Aorta (tissue), 5 donors: ENCODE measurements at places on chromosomes 7 and 10. TPM values are rescaled to one million over a fixed set of nuclear protein-coding genes. Genes with fewer than 3 reads are reported as not detected.

DNA sequence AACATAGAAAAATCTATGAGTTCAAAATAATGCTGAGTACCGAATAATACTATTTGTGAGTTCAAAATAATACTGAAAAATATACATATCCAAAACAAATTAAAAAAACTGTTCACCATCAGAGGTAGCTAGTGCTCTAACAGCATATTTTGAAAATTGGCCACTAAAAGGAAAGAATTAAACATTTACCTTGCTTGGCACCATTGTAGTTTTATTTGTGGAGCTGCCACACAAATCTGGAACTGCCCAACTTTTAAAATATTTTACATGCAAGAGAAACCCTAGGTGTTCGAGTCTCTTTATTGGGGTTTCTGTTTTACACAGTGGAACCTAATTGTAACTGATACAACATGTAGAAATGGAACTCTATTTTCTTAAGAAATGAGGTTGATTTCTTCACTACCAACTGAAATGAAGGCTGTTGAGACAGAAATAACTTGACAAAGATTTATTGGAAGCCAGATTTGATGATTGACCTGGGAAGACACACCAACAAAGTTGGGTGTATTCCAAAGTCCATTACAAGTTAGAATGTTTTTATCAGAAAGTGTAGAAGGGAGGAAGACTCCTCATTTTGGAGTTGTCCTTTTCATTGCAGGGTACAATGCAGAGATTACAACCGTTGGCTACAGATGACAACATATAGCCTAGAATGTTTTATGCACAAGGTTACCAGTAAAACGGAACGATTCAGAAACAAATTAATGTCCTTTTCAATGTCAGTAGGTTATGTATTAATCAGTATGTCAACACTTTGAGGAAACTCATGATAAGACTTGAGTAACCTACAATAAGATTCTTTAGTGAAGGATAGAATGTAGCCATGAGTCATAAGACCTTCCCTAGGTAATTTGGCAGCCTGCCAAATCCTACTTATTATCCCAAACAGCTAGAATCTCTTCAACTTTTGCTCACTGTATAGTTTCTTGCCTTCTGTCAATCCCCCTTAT lies 73.8 kb upstream of the PAPSS2 start:
- no peaks in the 10 kb centered on the region for H3K4me1 ChIP-seq
- H3K27me3 ChIP-seq: no peaks in the 10 kb centered on the region
- H3K36me3 ChIP-seq: no peaks in the 10 kb centered on the region
- H3K27ac ChIP-seq: no peak overlapping the region

- DNase-seq: no peak
- no peaks in the 10 kb centered on the region for H3K27me3 ChIP-seq
- H3K27ac ChIP-seq: no peak overlapping the region
- no peak overlapping the region for H3K4me3 ChIP-seq
These were observed 289.0 kb downstream of the GLRX3 start for GRCh38 chr10:130425169-130425568.

- no peak overlapping the region for H3K27ac ChIP-seq
These were observed 384 bp downstream of the DCLRE1C start for GRCh38 chr10:14953424-14954000.

- no peaks in the 10 kb centered on the region for H3K36me3 ChIP-seq
- H3K4me3 ChIP-seq: no peak overlapping the region
- no peak for DNase-seq
- H3K27ac ChIP-seq: no peak overlapping the region
These were observed 58.0 kb downstream of the PDSS1 start for GRCh38 chr10:26755443-26755903.

- H3K27me3 ChIP-seq: no peaks in the 10 kb centered on the region
- no peaks in the 10 kb centered on the region for H3K36me3 ChIP-seq
- H3K4me3 ChIP-seq: no peak overlapping the region
- DNase-seq: no peak
These were observed 55.2 kb upstream of the TNRC18 start for GRCh38 chr7:5478568-5479430.

DNA sequence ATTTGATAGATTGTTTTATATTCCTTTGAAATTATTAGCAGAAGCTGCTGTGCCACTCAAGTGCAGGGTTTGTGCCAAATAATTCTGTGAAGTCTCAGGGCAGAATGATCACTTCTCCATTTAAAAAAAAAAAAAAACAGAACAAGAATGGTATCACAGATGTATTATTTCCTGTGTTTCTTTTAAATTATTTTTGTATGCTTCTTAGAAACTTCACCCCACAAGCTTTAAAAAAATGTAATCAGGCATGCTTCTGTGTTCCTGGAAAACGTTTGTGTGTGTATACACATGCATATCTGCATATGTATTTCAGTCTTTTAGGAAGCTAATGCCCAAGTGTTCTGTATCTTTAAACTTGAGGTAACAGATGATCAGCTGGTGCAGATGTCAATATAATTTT lies 6.3 kb upstream of the CD36 start:
- H3K4me3 ChIP-seq: no peak overlapping the region
- H3K27me3 ChIP-seq: no peaks in the 10 kb centered on the region
- no peak for DNase-seq
- no peaks in the 10 kb centered on the region for H3K4me1 ChIP-seq
- H3K27ac ChIP-seq: no peak overlapping the region

GRCh38 chr10:24518981-24519597 lies 204.6 kb downstream of the ARHGAP21 start:
- no peaks in the 10 kb centered on the region for H3K4me1 ChIP-seq
- no peak overlapping the region for H3K4me3 ChIP-seq
- H3K36me3 ChIP-seq: peaks cover 2% of the 10 kb centered on the region
- no peaks in the 10 kb centered on the region for H3K27me3 ChIP-seq
- no peak overlapping the region for H3K27ac ChIP-seq

- no peaks in the 10 kb centered on the region for H3K27me3 ChIP-seq
- no peaks in the 10 kb centered on the region for H3K36me3 ChIP-seq
- H3K27ac ChIP-seq: no peak overlapping the region
- no peak for DNase-seq
These were observed 337.5 kb downstream of the CXCL12 start for GRCh38 chr10:44047361-44047760.

The SPDYE5 gene
- not detected for total RNA-seq

The AOAH gene
- total RNA-seq: 34.9 TPM

The TMEM178B gene
- 0.42 TPM for total RNA-seq

The UPP1 gene
- total RNA-seq: 30.4 TPM

The AGMO gene
- total RNA-seq: 1.3 TPM
